ENCODE measurements at places on chromosomes 7 and 10.

GRCh38 chr7:23074443-23075261 is 30.9 kb upstream of the KLHL7 start:
- peaks cover 3% of the 10 kb centered on the region for H3K4me1 ChIP-seq
- H3K27me3 ChIP-seq: peaks cover 29% of the 10 kb centered on the region
- DNase-seq: no peak
- H3K36me3 ChIP-seq: no peaks in the 10 kb centered on the region

DNA sequence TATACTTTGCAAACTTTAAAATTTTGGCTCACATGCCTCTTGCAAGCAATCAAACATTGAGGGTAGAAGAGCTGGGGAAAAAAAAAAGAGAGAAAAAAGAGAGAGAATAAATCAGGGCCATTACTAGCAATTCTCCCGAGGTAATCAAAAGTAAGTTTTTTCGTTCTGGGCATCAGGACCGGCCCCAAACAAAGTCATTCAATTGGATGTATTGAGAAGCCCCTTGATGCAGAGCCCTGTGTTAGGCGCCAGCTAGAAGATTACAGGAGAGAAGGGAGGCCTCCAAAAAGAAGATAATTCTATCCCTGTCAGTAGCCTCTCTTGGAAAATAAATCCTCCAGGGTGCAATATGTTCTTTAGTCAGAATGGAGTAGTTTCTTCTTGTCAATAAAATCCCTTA is 2.2 kb upstream of the CTNNA3 start:
- DNase-seq: no peak
- peak overlapping the region; percentile 0 for H3K27ac ChIP-seq
- peaks cover 9% of the 10 kb centered on the region for H3K36me3 ChIP-seq
- peaks cover 17% of the 10 kb centered on the region for H3K4me1 ChIP-seq
- no peak overlapping the region for H3K4me3 ChIP-seq

DNA sequence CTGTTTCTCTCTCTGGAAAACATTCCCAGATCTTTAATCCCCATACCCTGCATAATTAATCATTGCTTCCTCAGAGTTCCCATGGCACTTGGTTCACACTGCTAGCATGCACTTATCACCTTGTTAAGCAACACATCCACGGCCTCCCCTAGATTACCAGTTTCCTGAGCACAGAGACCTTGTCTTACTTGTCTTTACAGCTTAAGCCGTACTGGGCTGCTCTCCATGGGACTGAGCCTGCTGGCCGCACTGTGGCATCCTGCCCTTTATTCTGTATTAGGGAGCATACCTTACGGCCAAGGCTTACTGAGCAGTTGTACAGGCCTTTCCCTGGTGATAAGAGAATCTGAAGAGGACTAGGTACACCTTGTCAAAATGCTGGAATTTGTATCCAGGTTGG is 190.2 kb downstream of the REEP3 start:
- DNase-seq: no peak
- peaks cover 10% of the 10 kb centered on the region for H3K4me1 ChIP-seq
- peaks cover 3% of the 10 kb centered on the region for H3K36me3 ChIP-seq

DNA sequence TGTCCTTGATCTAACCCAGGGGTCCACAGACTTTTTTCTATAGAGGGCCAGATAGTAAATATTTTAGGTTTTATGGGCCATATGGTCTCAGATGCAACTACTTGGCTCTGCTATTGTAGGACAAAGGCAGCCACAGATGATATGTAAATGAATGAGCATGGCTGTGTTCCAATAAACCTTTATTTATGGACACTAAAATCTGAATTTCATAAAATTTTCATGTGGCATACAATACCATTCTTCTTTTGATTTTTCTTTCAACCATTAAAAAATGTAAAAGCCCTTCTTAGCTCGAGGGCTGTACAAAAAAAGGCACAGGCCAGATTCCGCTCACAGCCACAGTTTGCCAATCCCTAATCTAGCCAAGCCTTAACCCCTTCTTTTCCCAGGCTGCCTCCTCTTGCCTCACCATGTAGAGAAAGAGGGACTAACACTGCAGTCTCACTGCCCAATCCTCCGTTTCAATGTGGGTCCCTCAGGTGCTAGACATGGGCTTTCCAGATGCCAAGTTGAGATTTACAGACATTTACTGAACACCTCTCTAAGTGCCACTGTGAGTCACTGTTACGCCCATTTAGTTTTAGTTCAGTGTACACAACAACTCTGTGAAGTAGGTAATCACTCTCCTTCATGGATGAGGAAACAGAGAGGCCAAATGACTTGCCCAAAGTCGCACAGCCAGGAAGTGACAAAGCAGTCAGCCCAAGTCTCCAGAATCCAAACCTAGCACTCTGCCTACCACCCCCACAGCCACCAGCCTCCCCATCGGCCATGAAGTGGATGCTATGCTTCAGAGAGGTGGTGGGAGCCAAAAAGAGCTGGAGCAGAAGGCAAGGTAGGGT is 132.6 kb upstream of the PDLIM1 start:
- peaks cover 1% of the 10 kb centered on the region for H3K27me3 ChIP-seq
- H3K4me3 ChIP-seq: no peak overlapping the region

GRCh38 chr10:130961506-130962239 is 349.8 kb downstream of the TCERG1L start:
- H3K27me3 ChIP-seq: no peaks in the 10 kb centered on the region
- no peaks in the 10 kb centered on the region for H3K4me1 ChIP-seq
- no peak for DNase-seq
- no peak overlapping the region for H3K4me3 ChIP-seq

DNA sequence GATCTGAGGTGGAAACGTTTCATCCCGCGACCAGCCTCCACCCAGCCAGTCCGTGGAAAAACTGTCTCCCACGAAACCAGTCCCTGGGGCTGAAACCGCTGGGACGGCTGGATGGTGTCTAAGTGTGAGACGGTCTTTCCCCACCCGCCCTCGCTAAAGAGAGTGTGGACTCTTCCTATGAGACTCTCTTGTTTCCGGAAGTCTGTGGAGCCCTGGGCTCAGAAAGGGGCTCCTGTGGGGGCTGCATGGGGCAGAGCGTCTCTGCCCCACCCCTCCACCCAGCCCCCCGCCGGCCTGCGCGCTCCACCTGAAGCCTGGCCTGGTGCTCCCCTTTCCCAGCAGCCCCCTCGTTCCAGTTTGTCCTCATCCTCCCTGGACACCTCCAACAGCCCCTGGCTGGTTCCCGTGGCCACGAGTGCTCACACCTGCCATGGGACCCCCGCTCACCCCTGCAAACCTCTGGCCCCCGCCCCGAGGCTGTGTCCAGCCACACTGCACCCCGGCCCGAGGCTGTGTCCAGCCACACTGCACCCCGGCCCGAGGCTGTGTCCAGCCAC is 28.7 kb downstream of the CFAP46 start:
- H3K4me3 ChIP-seq: no peak overlapping the region
- peaks cover 6% of the 10 kb centered on the region for H3K27me3 ChIP-seq
- no peak overlapping the region for H3K27ac ChIP-seq
- H3K36me3 ChIP-seq: no peaks in the 10 kb centered on the region
- no peak for DNase-seq

DNA sequence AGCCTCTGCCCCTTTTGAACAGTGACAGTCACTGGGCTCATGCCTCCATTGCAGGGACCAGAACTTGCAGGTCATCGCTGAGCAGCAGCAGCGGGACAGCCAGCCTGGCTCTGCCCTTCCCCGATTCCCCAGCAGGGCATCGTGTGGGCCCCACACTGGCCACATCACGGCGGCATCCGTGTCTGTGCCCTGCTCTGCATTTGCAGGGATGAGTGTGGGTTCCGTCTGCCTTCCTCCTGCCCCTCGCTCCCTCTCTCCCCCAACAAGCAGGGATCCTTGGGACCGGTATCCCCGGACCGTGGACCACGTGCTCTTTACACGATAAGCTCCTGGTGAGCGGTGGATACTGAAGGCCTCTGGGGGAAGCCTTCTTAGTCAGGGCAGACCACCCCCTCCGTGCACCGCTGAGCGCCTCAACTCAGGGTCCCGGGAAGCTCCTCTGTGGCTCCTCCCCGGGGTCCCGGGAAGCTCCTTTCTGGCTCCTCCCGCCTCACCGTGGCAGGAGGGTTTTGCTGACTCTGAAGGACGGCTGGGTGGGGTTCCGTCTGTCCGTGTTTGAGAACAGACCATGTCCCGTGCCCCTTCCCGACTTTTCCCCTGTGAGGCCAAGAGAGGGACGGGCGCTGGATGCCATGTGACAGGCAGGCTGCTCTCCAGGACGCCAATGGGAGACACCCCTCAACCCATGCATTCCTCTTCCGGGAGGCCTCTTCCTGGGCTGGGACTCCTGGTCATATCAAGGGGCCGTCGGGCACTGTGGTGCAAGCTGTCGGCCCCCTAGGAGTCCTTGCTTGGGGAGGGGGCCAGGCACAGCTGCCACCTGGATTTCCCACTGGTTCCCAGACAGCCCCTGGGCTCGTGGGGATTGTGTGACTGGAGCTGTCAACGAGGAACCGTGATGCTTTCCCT is 23.5 kb upstream of the NKX6-2 start:
- H3K27me3 ChIP-seq: peaks cover 11% of the 10 kb centered on the region
- no peak for DNase-seq
- no peaks in the 10 kb centered on the region for H3K4me1 ChIP-seq

DNA sequence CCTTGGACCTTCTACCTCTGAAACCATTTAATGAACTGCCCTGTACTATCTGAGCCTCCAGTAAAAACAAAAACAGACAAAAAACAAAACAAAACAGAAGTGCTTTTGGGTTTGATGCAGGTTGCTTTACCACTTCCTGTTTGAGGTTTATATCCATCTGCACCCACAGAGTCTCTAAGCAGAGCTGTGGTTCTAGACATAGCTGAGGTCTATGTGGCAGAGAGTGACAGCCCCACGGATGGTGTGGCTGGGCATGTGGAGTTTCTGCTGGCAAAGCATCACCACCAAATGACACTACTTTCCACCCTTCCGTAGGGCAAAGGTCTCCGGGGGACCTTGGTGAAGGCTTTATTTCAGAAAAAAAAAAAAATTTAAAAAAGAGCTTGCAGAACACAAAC is 754.2 kb downstream of the GRID1 start:
- no peaks in the 10 kb centered on the region for H3K36me3 ChIP-seq
- DNase-seq: peak; percentile 21
- H3K4me3 ChIP-seq: peak overlapping the region; percentile 84
- H3K4me1 ChIP-seq: peaks cover 38% of the 10 kb centered on the region
- H3K27ac ChIP-seq: peak overlapping the region; percentile 93

GRCh38 chr10:69073736-69074364 is 14.1 kb upstream of the SRGN start:
- H3K4me3 ChIP-seq: no peak overlapping the region
- H3K27ac ChIP-seq: no peak overlapping the region
- peaks cover 5% of the 10 kb centered on the region for H3K4me1 ChIP-seq
- H3K36me3 ChIP-seq: no peaks in the 10 kb centered on the region
- DNase-seq: no peak

GRCh38 chr7:5553298-5553877 is 129.8 kb upstream of the TNRC18 start:
- no peak overlapping the region for H3K4me3 ChIP-seq
- peaks cover 15% of the 10 kb centered on the region for H3K4me1 ChIP-seq
- H3K36me3 ChIP-seq: no peaks in the 10 kb centered on the region
- DNase-seq: no peak
- no peak overlapping the region for H3K27ac ChIP-seq
- H3K27me3 ChIP-seq: no peaks in the 10 kb centered on the region

DNA sequence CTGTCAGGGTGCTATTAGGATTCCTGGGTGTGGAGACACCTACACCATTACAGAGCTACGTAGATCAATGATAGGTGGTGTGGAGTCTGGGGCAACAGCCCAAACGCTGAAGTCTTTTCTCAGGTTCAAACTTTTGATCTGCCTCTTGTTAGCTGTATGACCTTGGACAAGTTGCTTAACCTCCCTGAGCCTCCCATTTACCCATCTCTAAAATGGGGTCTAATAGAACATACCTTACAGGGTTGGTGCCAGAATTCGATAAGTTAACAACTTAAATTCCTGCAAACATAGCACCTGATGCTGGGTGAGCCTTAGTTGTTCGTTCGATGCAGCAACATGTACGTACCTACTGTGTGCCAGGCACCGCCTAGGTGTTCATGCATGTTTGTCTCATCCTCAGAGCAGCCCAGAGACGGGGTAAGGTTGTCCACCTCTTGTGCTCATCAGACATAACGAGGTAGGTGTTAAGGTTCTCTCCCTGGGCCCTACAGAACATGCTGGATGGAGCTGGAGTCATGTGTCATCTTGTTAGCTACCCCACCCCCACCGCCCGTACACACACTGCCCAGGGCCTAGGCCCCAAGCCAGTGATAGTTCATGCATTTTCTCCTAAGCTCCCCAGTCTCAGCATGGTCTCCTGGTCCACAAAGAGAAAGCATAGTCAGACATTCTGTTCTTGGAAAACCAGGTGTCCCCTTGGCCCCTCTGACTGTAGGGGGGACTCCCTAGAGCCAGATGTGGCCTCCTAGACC is 41.0 kb upstream of the SLC29A3 start:
- DNase-seq: no peak
- H3K27me3 ChIP-seq: peaks cover under 1% of the 10 kb centered on the region
- H3K27ac ChIP-seq: no peak overlapping the region
- peaks cover 12% of the 10 kb centered on the region for H3K4me1 ChIP-seq

DNA sequence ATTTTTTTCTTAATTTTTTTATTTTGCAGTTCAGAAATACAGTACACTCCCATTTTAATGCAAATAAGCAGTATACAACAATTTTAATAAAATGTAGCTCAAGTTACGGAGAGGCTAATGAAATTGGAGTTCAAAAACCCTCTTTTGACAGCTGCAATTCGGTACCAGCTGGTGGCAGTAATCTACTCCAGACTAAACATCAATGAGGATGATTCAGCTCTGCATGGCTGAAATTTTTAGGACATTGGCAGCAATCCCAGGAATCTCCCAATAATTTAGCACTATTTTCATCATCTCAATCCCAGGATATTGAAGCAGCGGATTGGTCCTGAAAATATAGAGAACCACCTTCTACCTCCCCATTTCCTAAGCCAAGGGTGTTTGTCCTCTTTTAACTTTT is 278.8 kb downstream of the CACNA2D1 start:
- H3K4me3 ChIP-seq: no peak overlapping the region
- DNase-seq: no peak
- no peak overlapping the region for H3K27ac ChIP-seq
- H3K4me1 ChIP-seq: no peaks in the 10 kb centered on the region

- H3K27ac ChIP-seq: no peak overlapping the region
- peaks cover 16% of the 10 kb centered on the region for H3K4me1 ChIP-seq
- peaks cover 6% of the 10 kb centered on the region for H3K27me3 ChIP-seq
- no peaks in the 10 kb centered on the region for H3K36me3 ChIP-seq
- DNase-seq: no peak
These were observed 233.2 kb upstream of the PRSS1 start for GRCh38 chr7:142516038-142516501.

- H3K27ac ChIP-seq: no peak overlapping the region
- H3K4me3 ChIP-seq: no peak overlapping the region
- H3K4me1 ChIP-seq: no peaks in the 10 kb centered on the region
These were observed 205.2 kb upstream of the COBL start for GRCh38 chr7:51521694-51522312.

GRCh38 chr7:28615091-28615490 is 202.8 kb downstream of the CREB5 start:
- H3K4me1 ChIP-seq: no peaks in the 10 kb centered on the region
- H3K4me3 ChIP-seq: no peak overlapping the region
- peaks cover under 1% of the 10 kb centered on the region for H3K27me3 ChIP-seq
- no peaks in the 10 kb centered on the region for H3K36me3 ChIP-seq

GRCh38 chr10:17216901-17217395 is 11.1 kb upstream of the VIM start:
- peak overlapping the region; percentile 86 for H3K27ac ChIP-seq
- no peaks in the 10 kb centered on the region for H3K27me3 ChIP-seq
- no peak overlapping the region for H3K4me3 ChIP-seq
- peaks cover 3% of the 10 kb centered on the region for H3K36me3 ChIP-seq
- no peak for DNase-seq
